Stimulated activated CD4-positive, alpha-beta T cell treated with anti-CD3 and anti-CD28 coated beads, Interleukin-1b, Interleukin-23, amount 100 ng/mL, for 1 hour (primary cell): ENCODE measurements at places on chromosomes 6 and 20.

- no peak for DNase-seq
These were observed 34.7 kb downstream of the CD24 start for GRCh38 chr6:106939848-106940247.

- no peak for DNase-seq
These were observed 20.6 kb downstream of the VIP start for GRCh38 chr6:152771061-152771687.

DNA sequence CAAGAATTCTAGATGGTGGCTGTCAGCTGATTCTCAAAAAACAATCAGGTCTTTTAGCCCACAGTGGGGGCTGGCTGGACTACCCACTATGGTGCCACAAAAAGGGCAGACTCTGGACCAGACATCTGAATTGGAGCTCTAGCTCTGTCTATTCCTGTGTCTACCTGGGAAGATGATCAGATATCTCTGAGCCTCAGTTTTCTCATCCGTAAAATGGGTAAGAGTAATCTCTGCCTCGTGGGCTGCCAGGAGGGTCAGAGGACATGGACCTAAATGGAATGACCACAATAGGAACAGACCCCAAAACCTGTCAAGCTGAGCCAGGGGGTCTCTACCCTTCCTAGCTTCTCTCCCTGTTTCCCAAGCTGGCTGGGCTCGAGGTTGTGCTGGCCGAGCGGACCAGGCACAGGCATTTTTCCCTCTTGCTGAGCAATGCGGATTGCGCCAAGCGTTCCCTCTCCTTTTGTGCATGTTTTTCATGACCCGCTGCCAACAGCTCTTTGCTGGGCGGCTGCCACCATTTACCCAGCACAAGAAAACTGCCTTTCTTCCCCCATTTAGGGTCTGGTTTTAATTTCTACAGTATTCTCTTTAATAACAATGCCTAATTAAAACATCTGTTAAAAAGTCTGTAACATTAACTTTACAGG, 74.7 kb upstream of the MAFB start:
- DNase-seq: no peak

DNA sequence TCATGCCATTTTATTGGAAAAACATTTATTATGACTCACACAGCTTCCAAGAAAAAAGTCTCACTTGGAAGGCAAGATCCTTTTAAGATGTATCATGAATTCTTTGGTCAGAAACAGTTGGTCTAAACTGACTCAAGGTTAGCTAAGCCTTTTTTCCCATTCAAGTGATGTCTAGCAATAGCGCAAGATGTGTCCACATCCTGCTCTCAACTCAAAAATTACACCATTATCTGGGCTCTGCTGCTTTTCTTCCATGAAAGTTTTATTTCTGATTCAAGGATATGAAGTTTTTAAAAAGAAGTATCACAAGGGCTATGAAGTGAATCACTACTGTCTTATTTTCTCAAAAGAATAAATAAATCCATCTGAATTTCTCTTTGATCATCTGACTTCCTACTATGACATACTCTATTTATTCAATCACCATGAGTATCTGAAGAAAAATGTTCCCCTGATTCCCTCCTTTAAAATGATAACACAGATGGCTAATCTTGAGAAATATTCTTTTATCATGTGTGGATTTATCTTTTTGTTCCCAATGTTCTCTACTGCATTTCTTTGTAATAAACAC, 139.2 kb downstream of the AHI1 start:
- no peak for DNase-seq

GRCh38 chr6:73798592-73798991, 102.6 kb downstream of the CD109 start:
- no peak for DNase-seq

DNA sequence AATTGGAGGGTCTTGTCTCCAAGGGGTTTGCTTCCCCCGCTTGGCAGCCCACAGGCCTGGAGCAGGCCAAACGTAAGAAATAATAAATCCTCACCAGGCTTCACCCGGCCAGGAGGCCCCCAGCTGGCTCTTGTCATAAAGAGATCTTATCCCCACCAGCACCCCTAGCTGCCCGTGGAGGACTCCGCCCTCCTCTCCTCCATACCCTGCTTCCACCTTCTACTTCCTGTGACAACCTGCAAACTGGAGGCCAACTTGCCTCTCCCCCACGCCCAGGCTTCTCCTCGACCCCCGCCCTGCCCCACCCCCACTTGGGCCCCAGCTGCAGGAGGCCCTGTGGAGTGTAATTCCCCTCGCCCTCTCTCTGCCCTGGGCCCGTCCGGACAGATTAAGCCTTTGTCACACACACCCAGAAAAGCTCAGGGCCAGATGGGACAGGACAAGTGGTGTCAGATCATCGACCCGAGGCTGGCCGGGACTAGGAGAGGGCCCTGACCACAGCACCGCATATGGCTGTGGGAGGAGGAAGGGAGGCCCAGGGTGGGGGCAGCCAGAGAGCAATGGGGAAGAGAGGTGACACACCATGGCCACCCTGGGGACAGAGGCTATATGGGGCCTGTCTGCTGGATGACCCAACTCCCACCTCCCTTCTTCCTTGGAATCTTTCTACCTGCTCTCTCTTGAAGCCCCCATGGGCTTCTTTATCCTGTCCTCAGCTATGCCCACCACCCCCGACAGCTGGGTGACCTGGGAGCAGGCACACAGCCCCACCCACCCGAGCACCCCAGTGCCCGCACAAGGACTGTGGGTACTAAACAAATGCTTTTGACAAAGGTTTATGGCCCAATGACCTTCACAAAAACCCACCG, 3.9 kb downstream of the NOL4L start:
- DNase-seq: no peak

GRCh38 chr6:31681135-31681671, 336 bp upstream of the LY6G5C start:
- no peak for DNase-seq

GRCh38 chr6:169940481-169941271, 189.3 kb downstream of the ERMARD start:
- no peak for DNase-seq

- DNase-seq: no peak
These were observed 103.8 kb upstream of the NAA20 start for GRCh38 chr20:19913349-19913748.

- DNase-seq: no peak
These were observed 18.9 kb downstream of the L3MBTL3 start for GRCh38 chr6:130037207-130037811.

DNA sequence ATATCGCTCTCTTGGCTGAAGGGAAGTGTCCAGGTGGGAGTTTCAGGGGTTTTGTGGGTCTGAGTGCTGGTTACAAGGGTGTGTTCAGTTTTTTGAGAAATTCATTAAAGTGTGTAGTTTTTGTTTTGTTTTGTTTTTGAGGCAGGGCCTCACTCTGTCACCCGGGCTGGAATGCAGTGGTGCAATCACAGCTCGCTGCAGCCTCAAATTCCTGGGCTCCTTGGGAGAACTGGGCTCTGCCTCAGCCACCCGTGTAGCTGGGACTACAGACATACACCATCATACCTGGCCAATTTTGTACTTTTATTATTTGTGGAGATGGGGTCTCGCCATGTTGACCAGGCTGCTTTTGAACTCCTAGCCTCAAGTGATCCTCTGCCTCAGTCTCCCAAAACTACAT, 51.2 kb upstream of the RALGAPA2 start:
- DNase-seq: no peak

GRCh38 chr20:12053353-12053752, 135.7 kb downstream of the BTBD3 start:
- DNase-seq: no peak

DNA sequence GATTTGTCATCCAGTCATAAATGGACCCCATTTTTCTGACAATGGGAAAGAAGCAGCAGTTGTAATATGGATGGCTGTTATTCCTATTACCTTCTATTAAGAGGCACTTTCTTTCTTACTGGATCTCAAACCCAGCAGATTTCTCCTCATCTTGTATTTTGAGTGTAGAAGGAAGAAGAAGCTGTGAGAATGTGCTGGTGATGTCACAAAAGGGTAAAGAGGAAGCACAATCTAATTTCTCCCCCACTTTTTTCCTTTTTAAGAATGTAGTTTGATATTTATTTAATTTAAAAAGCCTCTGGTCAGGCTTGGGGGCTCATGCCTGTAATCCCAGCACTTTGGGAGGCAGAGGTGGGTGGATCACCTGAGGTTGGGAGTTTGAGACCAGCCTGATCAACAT, 100.0 kb upstream of the JARID2 start:
- no peak for DNase-seq

DNA sequence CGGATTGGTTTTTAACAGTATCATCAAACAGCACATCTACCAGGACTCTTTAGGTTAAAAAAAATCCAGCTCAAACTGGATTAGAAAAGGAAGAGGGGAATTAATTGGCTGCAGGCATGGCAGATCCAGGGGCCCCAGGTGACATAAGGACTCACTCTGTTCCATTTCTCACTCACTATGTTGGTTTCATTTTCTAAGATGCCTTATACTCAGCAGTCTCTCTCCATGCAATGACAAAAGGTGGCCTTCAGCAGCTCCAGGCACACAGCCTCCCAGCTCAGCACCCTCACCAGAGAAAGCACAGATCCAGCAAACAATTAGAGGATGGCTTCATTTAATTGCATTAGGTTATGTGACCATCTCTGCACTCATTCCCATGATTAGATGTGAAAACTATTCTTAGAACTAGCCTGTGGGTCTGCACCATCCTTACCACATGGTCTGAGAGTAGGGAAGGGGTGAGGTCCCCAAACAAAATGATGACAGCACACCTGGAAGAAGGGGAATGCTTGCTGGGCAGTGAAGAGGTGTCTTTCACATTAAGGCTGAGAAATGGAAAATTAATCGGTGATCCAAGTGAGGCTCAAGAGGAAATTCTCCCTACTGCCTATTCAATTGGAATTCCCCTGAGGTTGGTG, 243.1 kb downstream of the CDH26 start:
- no peak for DNase-seq

DNA sequence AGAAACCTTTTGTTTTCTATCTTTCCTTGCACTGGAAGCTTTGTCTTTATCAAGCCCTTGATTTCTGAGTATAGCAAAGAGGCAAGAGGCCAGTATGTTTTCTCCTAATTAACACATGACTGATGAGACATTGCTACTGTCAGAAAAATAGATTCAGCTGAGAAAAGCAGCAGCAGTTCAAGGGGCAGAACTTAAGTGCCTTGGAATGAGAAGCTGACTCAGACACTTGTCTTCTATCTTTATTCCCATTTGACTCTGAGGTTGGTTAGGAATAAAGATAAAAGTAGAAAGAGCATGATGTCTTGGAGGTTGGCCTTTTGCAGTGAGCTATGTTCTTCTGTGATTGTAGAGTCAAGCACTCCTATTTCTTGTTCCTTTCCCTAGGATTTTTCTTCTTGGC, 79.1 kb upstream of the MAN1A1 start:
- no peak for DNase-seq

- no peak for DNase-seq
These were observed 23.5 kb upstream of the BACH2 start for GRCh38 chr6:90319979-90320685.

DNA sequence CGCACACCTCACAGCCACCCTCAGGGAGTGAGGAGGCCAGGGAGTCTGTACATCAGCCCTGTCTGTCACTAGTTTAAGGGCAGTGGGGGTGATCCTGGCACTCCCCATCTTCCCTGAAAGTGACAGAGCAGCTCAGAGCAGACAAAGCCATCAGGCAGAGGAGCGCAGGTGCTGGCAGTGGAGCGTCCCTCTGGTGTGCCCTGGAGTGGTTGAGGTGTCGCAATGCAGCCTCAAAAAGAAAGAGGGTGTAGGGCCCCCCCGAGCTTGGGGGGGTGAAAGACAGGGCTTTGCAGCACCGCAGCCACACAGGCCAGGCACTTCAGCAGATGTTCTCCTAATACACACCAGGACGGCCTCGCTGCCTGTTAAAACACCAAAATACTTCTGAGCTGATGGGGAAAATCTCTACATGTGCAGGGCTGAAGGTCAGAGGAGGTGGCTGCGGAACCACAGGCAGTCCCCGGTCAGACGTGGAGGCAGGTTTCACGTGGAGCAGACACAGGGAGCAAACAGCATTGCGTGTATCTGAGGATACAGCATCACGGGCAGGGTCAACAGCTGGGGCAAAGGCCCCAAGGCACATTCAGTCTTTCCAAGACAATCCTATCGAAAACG, 69.5 kb downstream of the PREX1 start:
- no peak for DNase-seq

DNA sequence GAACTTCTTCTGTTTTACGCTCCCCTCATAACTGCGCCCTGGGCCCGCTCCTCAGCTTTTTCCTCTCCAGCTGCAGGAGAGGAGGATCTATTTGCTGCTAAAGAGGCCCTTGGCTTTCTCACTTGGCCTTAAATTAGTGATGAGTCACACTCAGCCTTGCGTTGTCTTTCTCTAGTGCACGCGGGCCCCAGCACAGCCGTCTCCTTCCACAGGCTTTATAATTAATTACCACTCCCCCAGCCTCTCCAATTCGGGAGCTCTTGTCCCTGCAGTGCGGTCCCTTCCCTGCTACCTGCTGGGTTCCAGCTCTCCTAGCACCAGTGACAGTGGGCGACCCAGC, 25.2 kb downstream of the PACSIN1 start:
- no peak for DNase-seq

GRCh38 chr6:151233731-151234130, 6.0 kb upstream of the AKAP12 start:
- DNase-seq: no peak

DNA sequence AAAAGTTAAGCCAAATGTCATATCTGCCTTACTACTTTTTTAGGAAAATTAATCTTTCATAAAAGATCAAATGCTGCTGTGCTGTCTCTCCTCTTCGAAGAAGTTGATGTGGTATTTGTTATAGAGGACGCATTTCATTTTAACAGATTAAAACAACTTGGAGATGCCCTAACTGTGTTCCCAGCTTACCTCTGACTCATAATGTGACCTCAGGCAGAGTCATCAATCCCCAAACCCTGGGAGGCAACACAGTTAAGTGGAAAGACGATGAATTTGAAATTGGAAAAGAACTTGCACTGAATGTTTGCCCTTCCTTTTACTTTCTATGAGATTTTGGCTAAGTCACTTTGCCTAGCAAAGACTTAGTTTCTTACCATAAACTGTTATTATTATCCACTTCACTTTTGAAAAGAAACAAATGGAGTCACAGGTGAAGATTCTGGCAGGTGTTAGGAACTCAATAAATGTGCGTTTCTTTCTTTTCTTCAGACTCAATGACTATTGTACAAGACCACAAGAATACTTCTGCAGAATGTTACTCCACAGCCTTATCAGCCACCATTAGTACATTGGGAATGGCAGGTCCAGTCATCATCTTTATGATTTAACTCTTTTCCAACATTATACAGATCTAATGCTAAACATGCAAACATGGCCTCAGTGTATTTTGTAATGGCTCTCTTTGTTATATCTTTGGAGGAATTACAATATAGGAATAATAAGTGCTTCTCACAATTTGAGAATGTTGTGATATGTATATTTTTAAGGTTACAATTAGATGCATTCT, 102.6 kb downstream of the COL21A1 start:
- no peak for DNase-seq

- DNase-seq: no peak
These were observed 1661.3 kb downstream of the HACE1 start for GRCh38 chr6:103198386-103198785.

GRCh38 chr20:55417836-55418235, 587.5 kb downstream of the CBLN4 start:
- no peak for DNase-seq

- no peak for DNase-seq
These were observed 72.2 kb downstream of the SGK1 start for GRCh38 chr6:134245706-134246105.
